ENCODE measurements at places on chromosomes 4 and X.
A peak's percentile ranks its signal among the peaks of the same experiment; 100 is the strongest.

GRCh38 chr4:168868044-168868781 is 141.8 kb downstream of the CBR4 start:
- H3K4me1 ChIP-seq, result no peaks in the 10 kb centered on the region
- DNase-seq, result no peak
- peaks cover 32% of the 10 kb centered on the region for H3K27me3 ChIP-seq
- no peak overlapping the region for H3K4me3 ChIP-seq
- no peak overlapping the region for H3K27ac ChIP-seq

DNA sequence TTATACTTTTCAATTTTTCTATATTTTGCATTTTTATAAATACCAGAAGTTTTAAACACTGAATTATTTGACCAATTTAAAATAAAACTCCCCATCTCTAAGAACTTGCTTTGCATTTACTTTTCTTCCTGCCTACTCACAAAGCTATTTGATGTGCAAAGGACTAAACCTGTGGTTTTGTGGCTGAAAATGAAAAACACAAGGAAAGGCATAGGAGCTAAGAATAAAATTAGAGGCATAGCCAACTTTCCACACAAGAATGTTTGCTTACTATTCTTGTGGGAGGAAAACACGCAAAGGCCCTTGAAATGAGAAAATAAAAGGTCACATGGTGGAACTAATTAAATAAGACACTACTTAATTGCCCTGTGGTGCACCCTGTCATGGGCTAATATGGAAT is 221.2 kb downstream of the KLHL13 start:
- no peaks in the 10 kb centered on the region for H3K4me1 ChIP-seq
- H3K27me3 ChIP-seq, result no peaks in the 10 kb centered on the region

DNA sequence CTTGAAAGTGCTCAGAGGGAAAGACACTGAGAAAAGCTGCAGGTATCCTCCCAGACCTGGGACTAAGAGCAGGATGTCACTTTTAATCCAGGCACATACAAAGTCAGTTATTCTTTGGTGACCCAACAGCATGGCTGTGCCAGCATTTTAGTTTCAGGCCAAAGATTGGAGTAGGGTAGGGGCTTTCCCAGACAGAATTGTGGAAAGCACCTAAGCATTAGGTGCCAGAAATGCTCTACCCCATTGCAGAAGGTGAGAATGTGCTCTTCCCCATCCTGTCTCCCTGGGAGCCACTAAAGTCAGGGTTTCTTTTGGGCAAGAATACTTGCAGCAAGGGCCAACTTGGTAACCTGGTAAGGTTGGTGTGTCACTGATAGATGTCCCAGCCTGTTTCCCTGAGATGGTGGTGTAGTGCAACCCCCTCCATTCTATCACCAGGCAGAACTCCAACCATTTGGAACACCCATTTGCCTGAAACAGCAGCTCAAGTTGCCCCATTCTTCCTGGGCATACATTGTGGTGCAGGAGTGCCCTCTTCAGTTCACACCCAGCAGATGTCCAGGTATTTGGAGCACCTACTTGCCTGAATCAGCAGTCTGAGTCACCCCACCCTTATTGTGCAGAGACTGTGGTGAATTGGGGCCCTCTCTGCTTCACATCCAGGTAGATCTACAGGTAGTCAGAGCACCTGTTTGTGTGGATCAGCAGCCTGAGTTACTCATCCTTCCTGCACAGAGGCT is 183.5 kb downstream of the ZC4H2 start:
- H3K36me3 ChIP-seq, result no peaks in the 10 kb centered on the region
- no peak overlapping the region for H3K27ac ChIP-seq
- no peaks in the 10 kb centered on the region for H3K4me1 ChIP-seq
- DNase-seq, result no peak
- H3K4me3 ChIP-seq, result no peak overlapping the region

DNA sequence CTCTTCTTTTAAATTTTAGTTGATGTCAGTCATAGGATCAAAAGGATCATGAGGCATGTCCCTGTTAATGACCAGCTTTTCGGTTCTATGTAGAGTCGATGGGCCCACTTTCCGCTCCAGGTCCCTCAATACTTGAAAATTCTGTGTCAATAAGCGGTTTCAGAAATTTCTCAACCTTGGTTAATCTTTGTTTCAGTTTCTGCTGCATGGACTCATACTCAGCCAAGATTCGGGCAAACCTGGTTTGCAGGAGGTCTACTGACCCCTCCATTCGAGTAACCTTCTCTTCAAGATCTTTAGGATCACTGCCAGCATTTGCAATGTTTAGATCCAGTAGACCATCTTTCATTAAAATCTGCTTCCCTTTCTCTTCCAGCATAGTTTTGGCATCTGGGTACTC is 22.0 kb upstream of the NFXL1 start:
- DNase-seq, result no peak
- H3K4me1 ChIP-seq, result no peaks in the 10 kb centered on the region
- no peak overlapping the region for H3K27ac ChIP-seq
- H3K36me3 ChIP-seq, result no peaks in the 10 kb centered on the region
- peaks cover 26% of the 10 kb centered on the region for H3K27me3 ChIP-seq

DNA sequence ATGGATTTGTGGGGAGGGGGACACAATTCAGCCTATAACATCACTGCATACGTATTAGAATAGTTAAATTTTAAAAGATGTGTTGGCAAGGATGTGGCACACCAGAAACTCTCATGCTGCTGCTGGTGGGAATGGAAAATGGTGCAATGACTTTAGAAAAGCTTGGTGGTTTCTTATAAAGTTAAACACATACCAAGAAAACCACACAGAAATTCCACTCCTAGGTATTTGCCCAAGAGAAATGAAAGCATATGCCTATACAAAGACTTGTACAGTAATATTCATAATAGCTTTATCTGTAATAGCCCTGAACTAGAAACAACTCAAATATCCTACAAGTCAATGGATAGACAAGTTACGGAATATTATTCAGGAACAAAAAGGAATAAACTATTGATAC is 71.3 kb upstream of the PDHA1 start:
- H3K27me3 ChIP-seq, result no peaks in the 10 kb centered on the region
- DNase-seq, result no peak
- H3K4me3 ChIP-seq, result no peak overlapping the region
- no peaks in the 10 kb centered on the region for H3K36me3 ChIP-seq
- H3K4me1 ChIP-seq, result no peaks in the 10 kb centered on the region

GRCh38 chr4:32429151-32429550 is 1709.0 kb downstream of the PCDH7 start:
- H3K36me3 ChIP-seq, result no peaks in the 10 kb centered on the region
- DNase-seq, result no peak

DNA sequence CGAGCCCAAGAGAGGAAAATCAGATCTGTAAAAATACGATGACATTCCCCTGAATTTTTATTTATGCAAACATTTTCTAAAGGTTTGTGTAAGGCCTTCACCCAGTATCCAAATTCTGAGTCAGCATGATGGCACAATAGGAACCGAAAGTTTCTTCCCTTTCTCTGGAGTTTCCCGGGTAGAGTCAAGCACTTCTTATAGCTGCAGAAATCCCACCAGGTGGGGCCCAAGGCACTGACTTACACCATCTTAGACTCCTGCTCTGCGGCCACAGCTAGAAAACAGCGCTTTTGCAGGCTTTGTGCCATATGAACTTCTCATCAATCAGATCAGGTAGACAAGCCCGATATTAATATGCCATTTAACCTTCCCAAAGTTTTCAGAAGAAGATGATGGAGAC is 13.4 kb downstream of the LEF1 start:
- peak overlapping the region; percentile 71 for H3K27ac ChIP-seq
- H3K4me1 ChIP-seq, result peaks cover 52% of the 10 kb centered on the region
- DNase-seq, result no peak
- H3K36me3 ChIP-seq, result peaks cover 8% of the 10 kb centered on the region
- H3K4me3 ChIP-seq, result peak overlapping the region; percentile 72
- peaks cover 6% of the 10 kb centered on the region for H3K27me3 ChIP-seq

- H3K4me1 ChIP-seq, result peaks cover 8% of the 10 kb centered on the region
- H3K27ac ChIP-seq, result peak within 1 kb of the TSS; percentile 79
- H3K4me3 ChIP-seq, result peak within 1 kb of the TSS; percentile 87
- no peaks in the 10 kb centered on the region for H3K27me3 ChIP-seq
Observed at GRCh38 chr4:128060699-128061565, at the start of gene LARP1B. LARP1B (plus strand) TSS chr4:128061312; CDS start chr4:128074952, 13,640 bp downstream.

GRCh38 chr4:183936574-183937345 is 31.7 kb downstream of the STOX2 start:
- H3K27me3 ChIP-seq, result peaks cover 46% of the 10 kb centered on the region
- H3K36me3 ChIP-seq, result no peaks in the 10 kb centered on the region
- no peak overlapping the region for H3K27ac ChIP-seq
- DNase-seq, result no peak
- H3K4me3 ChIP-seq, result no peak overlapping the region
- H3K4me1 ChIP-seq, result peaks cover 2% of the 10 kb centered on the region

DNA sequence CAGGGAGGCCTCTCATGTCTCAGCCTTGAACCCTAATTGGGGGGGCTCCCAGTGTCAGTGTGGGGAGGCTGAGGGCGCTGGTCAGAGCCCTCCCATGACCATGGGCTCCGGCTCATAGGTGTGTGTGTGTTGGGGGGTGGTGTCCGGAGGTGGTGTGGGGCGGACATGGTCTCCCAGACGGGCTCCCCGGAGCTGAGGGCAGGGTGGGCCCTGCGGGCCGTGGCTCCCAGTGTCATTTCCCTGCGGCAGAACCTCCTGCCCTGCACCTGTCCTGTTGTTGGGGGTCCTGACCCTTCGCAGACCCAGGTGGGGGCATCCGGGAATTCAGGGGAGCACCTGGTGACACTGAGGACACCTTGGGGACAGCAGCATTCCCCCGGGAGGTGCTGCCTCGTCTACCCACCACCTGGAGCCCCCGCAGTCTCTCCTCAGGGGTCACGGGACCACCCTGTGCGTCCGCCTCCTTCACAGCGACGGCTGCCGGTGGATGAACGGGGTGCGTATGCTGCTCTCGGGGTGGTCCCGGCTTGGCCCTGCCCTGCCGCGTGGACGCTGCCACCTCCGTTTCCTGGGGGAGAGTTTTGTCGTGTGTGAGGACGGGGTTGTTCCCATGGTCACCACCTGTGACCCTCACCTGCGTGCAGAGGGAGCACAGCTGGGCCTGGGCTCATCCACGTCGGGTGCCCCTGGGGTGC is 14.5 kb upstream of the GTPBP6 start:
- H3K4me1 ChIP-seq, result peaks cover 5% of the 10 kb centered on the region
- H3K36me3 ChIP-seq, result peaks cover 4% of the 10 kb centered on the region
- no peaks in the 10 kb centered on the region for H3K27me3 ChIP-seq
- H3K4me3 ChIP-seq, result no peak overlapping the region
- DNase-seq, result no peak

GRCh38 chrX:148381603-148382002 is 118.8 kb upstream of the AFF2 start:
- no peak for DNase-seq
- H3K4me1 ChIP-seq, result peaks cover 14% of the 10 kb centered on the region
- no peaks in the 10 kb centered on the region for H3K36me3 ChIP-seq
- peak overlapping the region; percentile 87 for H3K27ac ChIP-seq

DNA sequence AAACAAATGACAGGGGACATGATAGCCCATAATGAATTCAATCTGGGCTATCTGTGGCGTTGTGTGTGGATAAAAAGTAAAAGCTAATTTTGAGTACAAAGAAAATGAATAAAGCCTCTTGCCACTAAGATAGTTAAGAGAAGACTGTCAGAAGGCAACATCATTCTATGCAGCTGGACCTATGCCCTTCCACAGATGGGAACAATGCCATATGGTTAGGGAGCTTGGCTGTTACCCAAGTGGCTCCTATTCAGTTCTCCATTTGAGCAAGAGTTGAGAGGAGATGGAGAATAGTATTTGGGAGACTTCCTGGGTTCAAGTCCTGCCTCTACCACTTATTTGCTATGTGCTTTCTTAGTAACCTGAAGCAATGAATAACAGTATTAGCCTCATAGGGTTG is 107.7 kb downstream of the ANXA3 start:
- DNase-seq, result no peak
- peaks cover 26% of the 10 kb centered on the region for H3K4me1 ChIP-seq
- peaks cover 5% of the 10 kb centered on the region for H3K36me3 ChIP-seq
- no peak overlapping the region for H3K4me3 ChIP-seq

DNA sequence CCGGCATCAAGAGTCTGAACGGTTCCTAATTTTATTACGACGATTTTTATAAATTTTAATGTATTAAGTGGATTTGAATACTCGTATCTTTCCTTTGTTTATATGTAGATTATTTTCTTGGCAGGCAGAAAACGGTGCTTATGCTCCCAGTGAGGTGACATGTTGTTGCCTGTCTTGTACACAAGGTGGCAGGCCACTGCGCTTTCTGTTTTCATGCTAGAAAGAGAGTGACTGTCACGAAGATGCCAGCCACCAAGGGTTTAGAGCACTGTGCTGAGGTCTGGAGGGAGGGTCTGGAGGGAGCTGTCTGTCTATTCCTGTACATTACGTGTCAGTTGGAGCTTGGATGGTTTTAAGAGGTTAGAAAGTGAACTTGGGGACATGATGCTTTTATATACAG is 87.7 kb downstream of the SHROOM2 start:
- H3K4me1 ChIP-seq, result peaks cover 3% of the 10 kb centered on the region
- no peak overlapping the region for H3K4me3 ChIP-seq
- peak; percentile 10 for DNase-seq
- no peak overlapping the region for H3K27ac ChIP-seq
- H3K27me3 ChIP-seq, result peaks cover 14% of the 10 kb centered on the region
- no peaks in the 10 kb centered on the region for H3K36me3 ChIP-seq

Data from T-helper 17 cell (primary cell).